ENCODE measurements at places on chromosomes 5 and 9.
A peak's percentile ranks its signal among the peaks of the same experiment; 100 is the strongest.

- H3K27me3 ChIP-seq, result peaks cover 5% of the 10 kb centered on the region
- no peaks in the 10 kb centered on the region for H3K36me3 ChIP-seq
- DNase-seq, result no peak
- no peak within 1 kb of the TSS for H3K27ac ChIP-seq
- no peak within 1 kb of the TSS for H3K4me3 ChIP-seq
These were observed at the start of gene PALM2AKAP2 for GRCh38 chr9:109779711-109780452. Gene PALM2AKAP2, plus strand, starts transcription at chr9:109780198. Its CDS starts 291 bp downstream, at chr9:109780489.

- no peaks in the 10 kb centered on the region for H3K4me1 ChIP-seq
- no peaks in the 10 kb centered on the region for H3K27me3 ChIP-seq
- H3K36me3 ChIP-seq, result no peaks in the 10 kb centered on the region
These were observed 129.0 kb downstream of the APBA1 start for GRCh38 chr9:69542942-69543704.

GRCh38 chr9:126419475-126419874 is 92.8 kb downstream of the MVB12B start:
- no peaks in the 10 kb centered on the region for H3K36me3 ChIP-seq
- DNase-seq, result no peak
- H3K4me3 ChIP-seq, result no peak overlapping the region

DNA sequence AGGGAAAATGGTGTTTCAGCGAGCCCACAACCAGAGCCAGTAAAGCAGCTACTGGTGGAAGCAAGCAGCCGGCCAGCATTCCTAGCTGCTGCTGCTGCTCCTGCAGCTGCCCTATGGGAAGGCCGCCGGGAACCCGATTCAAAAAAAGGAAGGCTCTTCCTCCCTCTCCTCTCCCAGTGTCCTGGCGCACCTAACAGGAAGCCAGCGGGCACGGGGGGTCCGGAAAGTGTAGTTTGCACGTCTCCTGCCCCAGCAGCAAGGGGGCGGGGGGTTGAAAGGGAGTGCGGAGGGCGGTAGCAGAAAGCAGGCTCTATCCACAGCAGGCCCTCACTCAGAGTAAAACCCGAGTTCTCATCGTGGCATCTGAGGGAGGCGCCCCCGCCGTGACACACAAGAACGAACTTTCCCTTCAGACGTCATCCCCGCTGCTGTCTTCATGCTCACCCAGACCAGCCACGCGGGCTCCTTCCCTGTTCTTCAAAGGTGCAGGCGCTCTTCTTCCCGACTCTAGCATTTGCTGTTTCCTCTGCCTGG is 16.5 kb downstream of the GRXCR2 start:
- peaks cover 6% of the 10 kb centered on the region for H3K4me1 ChIP-seq
- H3K27me3 ChIP-seq, result no peaks in the 10 kb centered on the region
- no peaks in the 10 kb centered on the region for H3K36me3 ChIP-seq
- H3K4me3 ChIP-seq, result no peak overlapping the region
- no peak overlapping the region for H3K27ac ChIP-seq

GRCh38 chr5:102583276-102584124 is 84.7 kb upstream of the SLCO6A1 start:
- H3K4me1 ChIP-seq, result no peaks in the 10 kb centered on the region
- no peak overlapping the region for H3K4me3 ChIP-seq
- peak; percentile 16 for DNase-seq
- no peaks in the 10 kb centered on the region for H3K36me3 ChIP-seq
- H3K27me3 ChIP-seq, result no peaks in the 10 kb centered on the region
- H3K27ac ChIP-seq, result no peak overlapping the region

DNA sequence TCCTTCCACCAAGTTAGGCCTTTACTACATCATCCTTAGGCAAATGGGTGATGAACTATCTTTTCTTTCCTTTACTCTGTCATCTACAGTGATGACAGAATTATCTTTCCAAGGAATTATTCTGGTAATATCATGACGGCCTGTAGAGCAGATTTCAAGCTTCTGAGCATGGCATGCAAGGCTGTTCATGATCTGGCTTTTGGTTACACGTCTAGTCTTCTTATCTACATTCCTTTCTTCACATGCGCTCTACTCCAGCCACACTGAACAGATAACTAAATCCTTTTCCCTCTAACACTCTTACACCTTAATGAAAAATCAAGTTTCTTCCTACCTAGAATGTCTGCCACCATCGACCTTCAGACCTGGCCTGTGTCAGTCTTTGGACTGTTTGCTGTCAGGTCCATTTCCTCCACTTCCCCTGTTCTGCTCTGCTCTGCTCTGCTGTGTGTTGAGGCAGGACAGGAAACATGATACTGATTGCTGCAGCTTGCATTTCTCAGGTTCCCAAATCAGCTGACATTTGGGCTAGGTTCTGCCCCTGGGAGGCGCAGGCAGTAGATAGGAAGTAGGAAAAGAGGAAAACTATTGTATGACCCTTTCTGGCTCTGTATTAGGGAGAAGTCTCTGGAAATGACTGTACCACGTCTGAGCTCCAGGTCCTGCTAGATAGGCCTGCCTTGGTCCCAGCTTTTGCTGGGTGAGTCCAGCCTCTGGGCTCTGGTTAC is 4.2 kb downstream of the SCGB3A2 start:
- H3K36me3 ChIP-seq, result no peaks in the 10 kb centered on the region
- no peaks in the 10 kb centered on the region for H3K4me1 ChIP-seq
- DNase-seq, result no peak
- H3K4me3 ChIP-seq, result no peak overlapping the region

- H3K36me3 ChIP-seq, result no peaks in the 10 kb centered on the region
- no peaks in the 10 kb centered on the region for H3K27me3 ChIP-seq
- H3K27ac ChIP-seq, result no peak overlapping the region
- H3K4me1 ChIP-seq, result no peaks in the 10 kb centered on the region
- no peak for DNase-seq
These were observed 281.4 kb downstream of the CWC27 start for GRCh38 chr5:65050140-65050539.

DNA sequence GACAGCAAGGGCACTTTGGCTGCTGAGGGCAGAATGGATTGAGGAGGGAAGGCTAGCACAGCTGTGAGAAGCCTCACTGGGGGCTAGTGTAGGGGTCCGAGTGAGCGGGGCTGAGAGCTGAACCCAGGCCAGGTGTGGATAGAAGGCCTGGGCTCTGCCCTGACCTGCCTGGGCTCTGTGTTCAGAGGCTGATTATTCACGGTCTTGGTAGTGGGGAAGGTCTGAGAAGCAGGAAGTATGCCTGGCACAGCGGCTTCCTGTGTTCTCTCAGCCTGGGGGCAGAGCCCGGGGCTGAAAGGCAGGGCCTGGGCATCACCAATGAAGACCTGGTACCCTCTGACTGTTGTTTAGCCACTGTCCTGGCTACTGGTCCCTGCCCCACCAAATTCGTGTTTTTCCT is 136.4 kb upstream of the TBC1D2 start:
- peak; percentile 2 for DNase-seq
- H3K36me3 ChIP-seq, result no peaks in the 10 kb centered on the region
- no peak overlapping the region for H3K27ac ChIP-seq
- no peaks in the 10 kb centered on the region for H3K27me3 ChIP-seq

DNA sequence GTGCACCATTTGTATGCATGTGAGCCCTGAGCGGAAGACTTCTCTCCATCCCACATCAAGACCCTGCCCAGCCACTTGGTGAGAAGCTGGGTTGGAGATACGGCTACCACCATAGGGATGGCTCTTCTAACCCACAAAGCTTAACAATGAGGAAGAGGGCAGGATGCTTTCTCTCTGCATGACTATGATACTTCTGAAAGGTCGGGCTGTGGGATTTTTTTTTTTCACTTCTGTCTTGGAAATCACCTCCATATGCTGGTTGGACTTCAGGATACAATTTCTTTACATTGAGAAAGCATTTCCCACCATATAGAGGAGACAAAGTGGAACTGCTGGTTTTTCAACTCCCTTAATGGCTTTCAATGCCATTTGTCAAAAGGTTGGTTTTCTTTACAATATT is 30.5 kb downstream of the ZNF366 start:
- H3K36me3 ChIP-seq, result no peaks in the 10 kb centered on the region
- H3K4me3 ChIP-seq, result no peak overlapping the region
- H3K27ac ChIP-seq, result no peak overlapping the region
- H3K27me3 ChIP-seq, result no peaks in the 10 kb centered on the region
- no peaks in the 10 kb centered on the region for H3K4me1 ChIP-seq

DNA sequence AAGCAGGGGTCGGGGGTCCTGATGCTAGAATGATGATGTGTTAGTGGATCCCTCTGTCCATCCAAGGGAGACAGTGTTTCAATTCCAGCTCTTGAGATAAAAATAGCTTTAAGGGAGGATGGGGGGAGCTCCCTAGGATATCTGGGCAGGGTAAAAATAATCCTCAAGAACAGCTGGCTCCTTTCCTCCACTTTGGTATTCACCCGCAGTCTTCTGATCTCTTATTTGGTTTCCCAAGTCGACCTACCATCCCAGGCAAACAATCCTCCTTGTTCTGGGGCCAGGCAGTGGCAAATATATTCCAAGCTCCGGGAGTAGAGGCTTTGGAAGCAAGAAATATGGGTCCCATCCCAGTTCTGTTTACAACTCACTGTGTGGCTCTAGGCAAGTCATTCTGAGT is 14.5 kb upstream of the COL27A1 start:
- no peak overlapping the region for H3K4me3 ChIP-seq
- no peaks in the 10 kb centered on the region for H3K27me3 ChIP-seq
- no peak overlapping the region for H3K27ac ChIP-seq

DNA sequence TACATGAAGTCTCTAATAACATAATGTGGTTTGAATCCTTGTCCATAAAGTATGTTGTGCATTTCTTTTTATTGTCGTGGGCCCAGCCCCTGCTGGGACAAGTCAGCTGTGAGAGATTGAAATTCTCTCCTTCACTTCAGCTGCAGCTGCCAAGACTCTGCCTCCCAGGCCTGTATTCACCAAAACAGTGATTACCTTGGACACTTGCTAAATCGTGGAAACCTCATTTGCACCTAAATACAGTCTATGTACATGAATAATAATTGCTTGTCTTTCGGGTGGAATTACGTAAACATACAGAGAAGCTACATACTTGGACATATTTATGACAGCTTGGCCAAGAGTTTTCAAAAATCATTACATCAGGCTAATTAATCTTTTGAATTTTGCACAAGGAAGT is 898.5 kb upstream of the SEMA6A start:
- no peaks in the 10 kb centered on the region for H3K36me3 ChIP-seq
- no peaks in the 10 kb centered on the region for H3K27me3 ChIP-seq
- H3K4me1 ChIP-seq, result no peaks in the 10 kb centered on the region

- no peak overlapping the region for H3K27ac ChIP-seq
- H3K27me3 ChIP-seq, result peaks cover 12% of the 10 kb centered on the region
- no peak overlapping the region for H3K4me3 ChIP-seq
These were observed 142.3 kb downstream of the TSSK1B start for GRCh38 chr5:113292462-113292861.

- H3K4me1 ChIP-seq, result no peaks in the 10 kb centered on the region
- H3K27ac ChIP-seq, result no peak overlapping the region
- no peaks in the 10 kb centered on the region for H3K27me3 ChIP-seq
- no peak for DNase-seq
- H3K4me3 ChIP-seq, result no peak overlapping the region
These were observed 69.5 kb downstream of the GRIA1 start for GRCh38 chr5:153559926-153560325.

DNA sequence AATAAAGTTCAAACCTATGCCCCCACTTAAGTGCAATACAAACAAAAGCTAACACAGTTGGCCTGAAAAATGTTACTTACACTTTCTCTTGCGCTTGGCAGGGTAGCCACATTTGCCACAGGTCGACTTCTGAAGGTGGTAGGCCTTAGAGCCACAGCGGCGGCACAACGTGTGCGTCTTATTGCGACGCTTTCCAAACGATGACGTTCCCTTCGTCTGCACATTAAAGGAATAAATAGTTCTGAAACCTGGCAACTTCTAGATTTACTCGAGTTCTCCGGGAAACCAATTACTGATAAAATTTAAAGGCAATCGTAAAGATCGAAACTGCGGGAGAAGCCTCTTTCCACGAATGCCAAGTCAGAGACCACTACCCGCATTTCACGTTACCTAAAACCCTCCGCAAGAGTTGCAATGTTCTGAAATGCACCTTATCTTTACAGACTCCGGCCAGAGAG is 602 bp downstream of the RPL37 start:
- H3K4me1 ChIP-seq, result peaks cover 41% of the 10 kb centered on the region

- no peak overlapping the region for H3K27ac ChIP-seq
- no peaks in the 10 kb centered on the region for H3K27me3 ChIP-seq
- no peaks in the 10 kb centered on the region for H3K4me1 ChIP-seq
- no peak for DNase-seq
These were observed 21.2 kb downstream of the ANXA1 start for GRCh38 chr9:73172901-73173215.

- H3K27ac ChIP-seq, result no peak overlapping the region
- DNase-seq, result no peak
- no peaks in the 10 kb centered on the region for H3K36me3 ChIP-seq
- H3K4me1 ChIP-seq, result no peaks in the 10 kb centered on the region
These were observed 18.9 kb upstream of the NPR3 start for GRCh38 chr5:32692036-32692746.

- H3K27ac ChIP-seq, result no peak overlapping the region
- H3K27me3 ChIP-seq, result no peaks in the 10 kb centered on the region
- H3K4me1 ChIP-seq, result no peaks in the 10 kb centered on the region
- no peaks in the 10 kb centered on the region for H3K36me3 ChIP-seq
- H3K4me3 ChIP-seq, result no peak overlapping the region
These were observed 266.6 kb downstream of the SMARCA2 start for GRCh38 chr9:2281803-2282185.

GRCh38 chr5:62149879-62150278 is 156.1 kb upstream of the KIF2A start:
- no peak overlapping the region for H3K4me3 ChIP-seq
- no peaks in the 10 kb centered on the region for H3K27me3 ChIP-seq
- no peaks in the 10 kb centered on the region for H3K36me3 ChIP-seq
- DNase-seq, result no peak
- H3K4me1 ChIP-seq, result no peaks in the 10 kb centered on the region
- no peak overlapping the region for H3K27ac ChIP-seq

DNA sequence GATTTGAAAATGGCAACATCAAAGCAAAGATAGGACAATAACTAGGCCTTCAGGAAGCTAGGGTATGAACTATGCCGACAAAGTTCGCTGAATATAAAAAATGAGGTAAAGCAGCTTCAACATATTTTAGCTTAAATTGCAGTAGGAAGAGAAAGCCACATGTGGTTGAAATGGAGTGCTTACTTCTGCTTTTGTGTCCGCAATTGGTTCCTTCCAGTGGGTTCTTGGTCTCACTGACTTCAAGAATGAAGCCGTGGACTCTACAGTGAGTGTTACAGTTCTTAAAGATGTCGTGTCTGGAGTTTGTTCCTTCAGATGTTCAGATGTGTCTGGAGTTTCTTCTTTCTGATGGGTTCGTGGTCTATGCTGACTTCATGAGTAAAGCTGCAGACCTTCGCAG is 95.2 kb downstream of the APTX start:
- DNase-seq, result no peak
- H3K4me3 ChIP-seq, result no peak overlapping the region
- H3K27me3 ChIP-seq, result no peaks in the 10 kb centered on the region
- no peaks in the 10 kb centered on the region for H3K36me3 ChIP-seq

DNA sequence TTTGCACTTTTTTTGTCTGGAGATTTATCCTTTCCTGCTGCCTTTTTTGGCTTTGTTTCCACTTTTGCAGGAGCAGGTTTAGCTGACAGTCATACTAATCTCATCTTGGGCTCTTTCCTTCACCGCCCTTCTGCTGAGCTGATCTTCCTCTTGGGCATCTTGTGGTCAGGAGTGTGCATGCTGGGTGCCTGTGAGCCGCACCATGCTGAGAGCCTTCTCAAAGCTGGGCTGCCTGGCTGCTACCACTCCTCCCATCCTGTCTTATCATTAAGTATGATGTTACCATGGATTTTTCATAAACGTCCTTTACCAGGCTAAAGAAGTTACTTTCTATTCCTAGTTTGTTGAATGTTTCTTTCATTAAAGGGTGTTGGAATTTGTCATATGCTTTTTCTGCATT is 49.5 kb upstream of the MCCC2 start:
- no peaks in the 10 kb centered on the region for H3K27me3 ChIP-seq
- DNase-seq, result no peak
- H3K4me1 ChIP-seq, result no peaks in the 10 kb centered on the region
- H3K4me3 ChIP-seq, result no peak overlapping the region

- no peaks in the 10 kb centered on the region for H3K36me3 ChIP-seq
- peaks cover 13% of the 10 kb centered on the region for H3K27me3 ChIP-seq
- no peak overlapping the region for H3K27ac ChIP-seq
- H3K4me3 ChIP-seq, result no peak overlapping the region
- H3K4me1 ChIP-seq, result peaks cover 7% of the 10 kb centered on the region
These were observed 2.8 kb downstream of the NPR3 start for GRCh38 chr5:32713770-32714381.
